Breast epithelium (tissue), 4 donors: ENCODE measurements at places on chromosomes 5 and 9. TPM values are rescaled to one million over a fixed set of nuclear protein-coding genes. Genes with fewer than 3 reads are reported as not detected.

The SIT1 gene
- 3.2 TPM for total RNA-seq

The OR1J2 gene
- not detected for total RNA-seq

The LCN9 gene
- total RNA-seq, result 0.64 TPM

DNA sequence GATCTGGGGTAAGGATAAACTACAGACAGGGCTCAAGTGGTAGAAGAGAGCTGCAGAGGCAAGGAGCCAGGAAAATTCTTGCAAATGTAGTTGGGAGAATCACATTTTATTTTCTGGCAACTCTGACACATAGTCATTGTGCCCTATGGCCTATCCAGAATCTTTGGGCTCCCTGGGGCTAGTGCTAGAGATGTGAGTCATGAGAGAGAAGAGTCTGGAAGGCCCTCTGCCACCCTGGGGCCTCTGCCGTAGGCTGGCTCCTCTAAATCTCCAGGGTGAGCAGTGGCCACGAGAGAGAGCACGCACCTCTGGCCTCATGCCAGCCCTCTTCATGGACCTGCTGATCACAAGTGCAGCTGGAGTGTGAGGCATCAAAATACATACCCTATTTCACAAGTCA lies 74.3 kb upstream of the SSBP2 start:
- peak; percentile 59 for DNase-seq

DNA sequence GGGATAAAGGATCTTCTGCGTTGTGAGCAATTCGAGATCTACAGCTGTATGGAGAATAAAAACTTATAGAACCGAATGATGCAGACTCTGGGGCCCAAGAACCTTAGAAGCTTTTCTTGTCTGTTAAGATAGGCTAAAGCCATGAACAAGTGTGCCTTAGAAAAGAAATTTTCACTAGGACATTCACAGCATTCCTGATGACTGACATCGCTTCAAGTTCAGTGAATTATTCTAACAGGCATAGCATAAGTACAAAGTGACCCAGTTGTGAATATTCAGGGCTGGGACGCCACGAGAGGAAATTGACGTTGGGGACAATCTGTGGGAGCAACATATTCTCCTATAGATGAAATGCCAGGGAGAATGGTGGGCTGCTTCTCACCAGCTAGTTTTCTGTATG lies 32.0 kb upstream of the PANK3 start:
- no peak for DNase-seq

- DNase-seq, result no peak
Observed at GRCh38 chr5:139104577-139105276, 93.4 kb downstream of the SIL1 start.

GRCh38 chr5:179780362-179780761 lies 13.4 kb upstream of the LTC4S start:
- no peak for DNase-seq

DNA sequence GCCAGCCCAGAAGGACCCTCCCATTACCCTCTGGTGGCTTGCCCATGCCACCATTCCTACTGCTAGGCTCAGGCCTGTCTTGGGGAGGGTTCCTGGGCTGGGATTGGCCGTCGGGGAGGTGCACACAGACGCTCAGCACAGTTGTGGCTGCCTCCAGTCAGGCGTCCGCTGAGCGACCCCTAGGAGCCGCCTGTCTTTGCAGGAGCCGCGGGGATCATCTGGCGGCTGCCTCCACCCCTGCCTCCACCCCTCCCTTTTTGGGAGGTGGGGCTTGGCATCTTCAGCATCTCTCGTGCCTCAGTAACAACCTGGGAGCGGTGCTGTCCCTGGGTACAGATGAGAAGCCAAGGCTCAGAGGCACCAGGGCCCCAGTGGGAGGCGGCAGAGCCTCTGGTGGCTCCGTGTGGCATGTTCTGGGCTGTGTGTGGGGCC lies 39.6 kb downstream of the RXRA start:
- peak; percentile 60 for DNase-seq

GRCh38 chr5:39765366-39765765 lies 340.6 kb upstream of the DAB2 start:
- DNase-seq, result no peak

GRCh38 chr5:14685757-14686156 lies 21.2 kb downstream of the OTULIN start:
- no peak for DNase-seq

GRCh38 chr9:136582977-136583735 lies 37.3 kb upstream of the NOTCH1 start:
- no peak for DNase-seq

DNA sequence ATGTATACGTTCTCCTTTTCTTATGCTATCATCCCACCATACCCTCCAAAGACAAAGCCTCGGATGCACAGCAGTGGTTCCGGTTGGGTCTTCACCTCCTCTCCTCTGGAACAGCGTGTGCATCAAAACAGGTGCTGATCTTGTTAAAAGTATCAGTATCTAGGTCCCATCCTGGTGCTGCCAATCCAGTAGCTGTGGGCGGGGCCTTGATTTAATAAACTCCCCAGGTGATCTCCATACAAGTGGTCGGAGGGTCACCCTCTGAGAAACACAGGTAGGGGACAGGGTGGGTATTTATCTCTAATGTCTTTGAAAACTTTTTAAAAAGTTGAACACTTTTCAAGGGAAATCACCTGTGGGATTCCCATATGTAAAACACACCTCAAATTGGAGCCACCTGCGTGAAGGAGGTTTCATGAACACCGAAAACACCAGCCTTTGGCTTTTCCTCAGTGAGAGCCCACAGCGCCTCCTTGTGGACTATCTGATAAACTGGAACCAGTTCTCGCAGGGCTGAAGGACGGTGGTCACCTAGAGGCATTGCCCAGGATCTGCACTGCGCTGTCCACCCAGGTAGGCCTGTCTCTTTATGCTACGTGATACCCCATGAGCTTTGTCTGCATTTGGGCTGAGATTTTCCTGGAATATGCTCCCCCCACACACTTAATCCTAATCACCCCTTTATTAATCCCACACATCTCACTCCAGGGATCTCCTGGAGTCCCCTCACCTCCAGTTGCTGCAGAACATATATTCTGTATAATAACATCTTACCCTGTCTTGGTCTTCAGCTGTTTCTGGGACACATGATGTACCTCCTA lies 80.5 kb upstream of the EPB41L4B start:
- no peak for DNase-seq

GRCh38 chr9:28234133-28234893 lies 661.0 kb upstream of the C9orf72 start:
- no peak for DNase-seq

DNA sequence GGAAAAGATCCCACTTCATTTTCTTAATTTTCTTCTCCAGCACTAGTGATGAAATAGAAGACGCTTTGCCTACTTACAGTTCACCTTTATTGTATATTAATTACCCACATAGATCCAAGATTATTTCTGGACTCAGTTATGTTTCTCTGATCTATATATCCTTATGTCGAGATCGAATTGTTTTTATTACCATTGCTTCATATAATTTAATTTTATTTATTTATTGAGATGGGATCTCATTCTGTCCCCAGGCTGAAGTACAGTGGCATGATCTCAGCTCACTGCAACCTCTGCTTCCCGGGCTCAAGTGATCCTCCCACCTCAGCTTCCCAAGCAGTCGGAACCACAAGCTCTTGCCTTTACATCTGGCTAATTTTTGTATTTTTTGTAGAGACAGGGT lies 121.3 kb downstream of the UGCG start:
- no peak for DNase-seq

DNA sequence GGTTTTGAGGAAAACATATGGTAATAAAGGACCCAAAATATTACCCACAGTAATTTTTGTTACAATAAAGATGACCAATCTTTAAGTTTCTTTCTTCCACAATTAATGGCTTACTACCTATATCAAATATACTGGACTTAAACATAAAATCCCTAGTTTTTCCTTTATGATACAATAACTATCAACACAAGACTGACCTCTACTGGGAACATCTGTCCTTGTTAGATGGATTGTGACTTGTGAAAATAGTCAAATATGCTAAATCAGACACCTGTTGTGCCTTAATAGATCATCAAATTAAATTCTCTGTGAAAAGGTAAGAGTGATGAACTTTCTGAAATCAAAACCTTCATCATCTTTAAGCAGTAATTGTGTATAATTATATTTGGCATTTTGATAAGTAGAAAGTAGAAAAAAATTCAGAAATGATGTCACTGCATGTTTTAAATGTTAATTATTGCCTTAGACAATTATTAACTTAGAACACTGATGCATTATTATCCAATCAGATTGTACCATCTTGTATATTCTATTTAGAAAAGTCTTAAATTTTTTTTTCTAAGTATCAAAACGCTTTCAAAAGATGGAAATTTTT lies 113.6 kb downstream of the DEPDC1B start:
- no peak for DNase-seq

DNA sequence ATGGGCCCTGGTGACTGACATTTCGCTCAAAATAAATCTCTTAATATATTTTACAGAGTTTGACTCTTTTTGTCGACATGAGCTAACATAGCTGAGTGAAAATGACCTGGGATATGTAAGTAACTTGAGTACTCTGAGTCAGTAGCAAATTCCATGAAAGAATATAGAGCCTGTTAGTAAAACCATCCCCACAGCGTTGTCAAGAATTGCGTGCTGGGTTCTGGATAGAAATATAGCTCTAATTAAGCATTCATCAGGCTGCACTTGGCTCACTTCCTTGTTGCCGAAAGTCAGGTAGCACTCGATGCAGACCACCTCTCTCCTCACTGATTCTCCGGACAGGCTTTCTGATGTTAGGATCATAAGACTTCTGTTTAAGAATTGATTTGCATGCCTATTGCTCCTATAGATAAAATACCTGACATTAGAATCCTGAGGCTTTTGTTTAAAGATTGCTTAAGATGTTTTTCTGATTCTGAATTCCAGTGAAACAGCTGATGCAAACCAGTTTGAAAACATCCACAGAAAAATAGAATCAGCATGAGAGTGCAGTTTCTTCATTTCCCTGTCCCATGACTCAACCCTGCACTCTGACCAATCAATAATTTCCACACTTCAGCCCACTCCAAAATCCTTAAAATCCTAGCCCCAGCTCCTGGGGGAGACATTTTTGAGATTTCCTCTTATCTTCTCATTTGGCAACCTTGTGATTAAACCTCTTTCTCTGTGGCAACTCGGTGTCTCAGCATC lies 310.6 kb downstream of the DIRAS2 start:
- no peak for DNase-seq

DNA sequence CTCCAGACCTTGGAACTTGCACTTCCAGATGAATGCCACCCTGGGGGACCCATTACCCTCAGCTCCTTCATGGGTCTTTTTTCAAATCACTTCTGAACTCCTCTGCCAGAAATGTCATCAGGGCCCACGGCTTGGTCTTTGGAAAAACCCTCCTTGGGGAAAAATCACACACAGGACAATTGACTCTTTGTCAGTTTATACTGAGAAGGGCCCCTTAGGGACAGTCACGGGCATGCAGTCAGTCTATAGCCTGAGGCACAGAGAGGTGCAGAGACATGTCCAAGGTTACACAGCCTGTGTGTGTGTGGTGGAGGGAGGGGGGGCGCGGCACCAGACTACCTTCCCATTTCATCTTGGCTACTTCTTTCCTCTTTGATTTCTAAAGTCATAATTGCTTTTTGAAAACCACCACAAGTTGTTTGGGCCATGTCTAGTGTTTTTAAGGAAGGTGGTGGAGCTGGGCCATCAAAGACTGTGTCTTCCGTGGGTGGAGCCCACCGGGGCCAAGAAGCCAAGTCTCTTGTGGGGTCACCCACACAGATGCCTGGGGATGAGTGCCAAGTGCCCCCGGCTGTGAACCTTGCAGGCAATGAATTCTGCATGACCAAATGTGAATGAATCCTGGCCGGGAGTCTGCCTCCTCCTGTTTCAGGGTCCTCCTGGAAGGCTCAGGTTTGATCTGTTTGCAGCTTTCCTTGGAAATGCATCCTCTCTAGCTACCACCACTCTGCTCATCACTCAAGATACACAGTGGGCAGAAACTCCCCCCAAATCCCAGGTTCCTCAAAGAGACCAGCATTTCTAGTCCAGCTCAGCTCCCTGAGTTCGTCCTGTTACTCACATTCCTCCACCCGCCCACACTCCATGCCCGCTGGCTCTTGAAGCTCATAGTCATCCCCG lies 200.1 kb upstream of the TBC1D2 start:
- DNase-seq, result no peak

DNA sequence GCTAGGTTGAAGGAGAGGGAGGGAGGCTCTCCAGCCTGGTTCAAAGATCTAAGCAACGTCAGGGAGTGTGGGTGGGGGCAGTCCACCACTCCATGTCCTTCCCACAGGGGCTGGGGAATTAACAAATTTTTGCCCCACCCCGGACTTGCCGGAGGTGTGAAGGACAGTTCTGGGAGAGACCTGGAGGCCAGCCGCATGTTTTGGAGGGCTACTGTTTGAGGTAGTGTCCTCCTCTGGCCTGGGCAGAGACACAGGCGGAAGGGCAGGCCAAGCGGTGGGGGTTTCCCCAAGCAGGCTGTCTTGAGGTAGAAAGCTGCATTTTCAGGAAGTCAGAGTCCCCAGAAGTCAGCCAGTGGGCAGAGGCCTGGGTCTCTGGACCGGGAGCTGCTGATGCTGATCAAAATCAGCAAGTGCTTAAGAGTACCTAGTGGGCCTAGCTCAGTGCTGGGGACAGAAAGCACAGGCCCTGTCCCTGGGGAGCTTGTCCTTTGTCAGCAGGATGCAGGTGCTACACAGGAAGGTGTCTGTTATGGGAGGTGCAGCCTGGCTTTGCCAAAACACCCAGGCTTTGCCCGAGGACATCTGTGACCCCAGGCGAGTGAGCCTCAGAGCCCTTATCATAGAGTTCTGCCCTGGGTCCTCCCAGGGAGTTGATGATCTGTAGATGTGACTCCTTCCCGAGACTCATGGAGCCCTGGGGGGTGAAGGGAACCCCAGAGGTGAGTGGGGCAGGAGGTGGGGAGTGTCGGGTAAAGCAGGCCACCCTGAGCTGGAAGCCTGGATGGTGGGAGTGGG lies 18.5 kb downstream of the JADE2 start:
- no peak for DNase-seq

DNA sequence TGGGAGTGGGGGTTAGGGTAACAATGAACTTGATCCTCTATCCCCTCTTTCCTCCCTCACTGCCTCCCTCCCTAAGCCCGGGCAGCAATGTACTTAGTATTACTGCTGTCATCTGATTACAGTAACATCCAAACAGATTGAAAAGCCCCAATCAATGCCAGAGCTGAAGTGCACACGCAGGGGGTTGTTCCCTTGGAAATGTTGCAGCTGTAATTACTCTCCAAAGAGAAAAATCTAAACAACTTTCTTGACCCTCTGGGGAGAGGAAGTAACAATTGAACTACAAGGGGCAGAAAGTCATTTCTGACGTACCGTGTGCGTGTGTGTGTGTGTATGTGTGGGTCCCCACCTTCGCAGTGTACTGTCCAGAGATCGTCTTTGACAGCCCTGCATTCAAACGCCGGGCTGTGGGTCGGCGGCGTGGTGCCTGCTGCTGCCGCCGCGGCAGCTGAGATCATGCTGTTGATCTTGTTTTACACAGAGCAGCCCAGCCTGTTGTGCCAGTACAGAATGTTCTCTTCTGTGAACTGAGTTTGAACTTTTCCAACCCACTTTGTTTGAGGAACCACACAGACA lies 66.0 kb upstream of the KLF9 start:
- peak; percentile 82 for DNase-seq
